ENCODE measurements at places on chromosomes 5 and 9.

- no peak overlapping the region for H3K4me3 ChIP-seq
- H3K27ac ChIP-seq = no peak overlapping the region
- DNase-seq = no peak
- no peaks in the 10 kb centered on the region for H3K27me3 ChIP-seq
- peaks cover 12% of the 10 kb centered on the region for H3K4me1 ChIP-seq
These were observed 129.4 kb downstream of the LPAR1 start for GRCh38 chr9:110908894-110909293.

DNA sequence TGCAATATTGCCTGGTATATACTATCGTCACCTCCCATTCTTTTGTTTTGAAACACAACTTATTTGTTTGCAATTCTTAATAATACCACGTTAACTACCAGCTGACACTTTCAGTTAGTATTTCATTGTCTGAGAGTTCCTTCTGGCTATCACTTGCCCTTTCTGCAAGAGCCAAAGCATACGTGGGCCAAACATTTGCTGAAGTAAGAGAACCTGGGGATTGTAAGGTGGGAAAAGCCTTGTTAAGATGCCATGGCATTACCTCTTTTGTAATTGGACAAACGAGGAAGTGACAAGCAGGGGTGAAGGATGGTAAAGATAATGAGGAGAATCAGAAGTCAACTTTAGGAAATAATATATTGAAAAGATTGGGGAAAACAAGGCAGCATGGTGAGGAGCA lies 47.7 kb downstream of the FYB1 start:
- no peaks in the 10 kb centered on the region for H3K27me3 ChIP-seq
- no peaks in the 10 kb centered on the region for H3K36me3 ChIP-seq
- DNase-seq = no peak
- no peak overlapping the region for H3K4me3 ChIP-seq
- no peak overlapping the region for H3K27ac ChIP-seq
- peaks cover 10% of the 10 kb centered on the region for H3K4me1 ChIP-seq

GRCh38 chr5:68233075-68233474 lies 17.5 kb downstream of the PIK3R1 start:
- DNase-seq = no peak
- peaks cover 29% of the 10 kb centered on the region for H3K4me1 ChIP-seq
- H3K27me3 ChIP-seq = no peaks in the 10 kb centered on the region
- no peak overlapping the region for H3K27ac ChIP-seq

- H3K27me3 ChIP-seq = no peaks in the 10 kb centered on the region
- H3K36me3 ChIP-seq = no peaks in the 10 kb centered on the region
- no peak for DNase-seq
- peaks cover 29% of the 10 kb centered on the region for H3K4me1 ChIP-seq
These were observed 96.5 kb downstream of the PBX3 start for GRCh38 chr9:125843646-125844045.

GRCh38 chr5:16666883-16667398 lies 50.1 kb upstream of the RETREG1 start:
- H3K36me3 ChIP-seq = peaks cover 31% of the 10 kb centered on the region
- no peak for DNase-seq
- H3K4me1 ChIP-seq = no peaks in the 10 kb centered on the region

GRCh38 chr5:129027260-129027659 lies 62.0 kb downstream of the SLC27A6 start:
- peaks cover 2% of the 10 kb centered on the region for H3K4me1 ChIP-seq
- H3K27ac ChIP-seq = no peak overlapping the region
- no peak overlapping the region for H3K4me3 ChIP-seq
- no peaks in the 10 kb centered on the region for H3K27me3 ChIP-seq

DNA sequence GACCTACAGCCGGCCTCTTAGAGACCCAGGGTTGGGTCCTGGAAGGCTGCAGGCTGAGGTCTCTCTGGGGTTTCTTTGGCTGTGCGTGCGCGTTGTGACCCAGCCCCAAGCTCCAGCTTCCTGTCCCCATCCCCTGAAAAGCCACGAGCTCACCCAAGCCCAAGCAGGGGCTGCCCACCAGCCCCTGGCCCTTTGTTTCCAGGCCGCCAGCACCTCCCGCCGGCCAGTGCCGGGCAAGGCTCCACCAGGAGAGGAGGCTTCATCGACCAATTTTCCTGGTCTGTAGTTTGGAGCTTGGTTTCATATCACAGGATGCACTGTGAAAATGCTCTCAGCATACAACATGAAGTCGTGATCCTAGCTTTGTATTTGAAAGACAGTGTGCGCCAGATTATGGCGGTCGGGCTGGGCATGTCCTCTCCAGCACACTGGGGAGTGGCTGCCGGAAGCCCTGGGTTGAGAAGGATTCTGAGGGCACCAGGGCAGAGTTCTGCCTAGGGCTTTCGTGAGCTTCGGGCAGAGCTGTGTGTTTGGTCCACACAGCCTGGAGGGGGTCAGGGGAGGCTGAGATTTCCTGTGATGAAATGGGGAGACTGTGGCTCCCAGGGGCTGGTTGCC lies 78.6 kb downstream of the COL5A1 start:
- H3K27me3 ChIP-seq = no peaks in the 10 kb centered on the region
- no peak overlapping the region for H3K4me3 ChIP-seq
- H3K36me3 ChIP-seq = no peaks in the 10 kb centered on the region
- no peak for DNase-seq

- no peaks in the 10 kb centered on the region for H3K27me3 ChIP-seq
- H3K36me3 ChIP-seq = no peaks in the 10 kb centered on the region
- no peak overlapping the region for H3K4me3 ChIP-seq
- H3K4me1 ChIP-seq = no peaks in the 10 kb centered on the region
- no peak overlapping the region for H3K27ac ChIP-seq
These were observed 274.4 kb downstream of the MARCHF11 start for GRCh38 chr5:15904899-15905830.

- DNase-seq = peak; percentile 54
- H3K27me3 ChIP-seq = peaks cover 6% of the 10 kb centered on the region
- H3K36me3 ChIP-seq = peaks cover 2% of the 10 kb centered on the region
- peak within 1 kb of the TSS; percentile 79 for H3K4me3 ChIP-seq
These were observed at the start of gene SLC1A3 for GRCh38 chr5:36606428-36607113. Gene SLC1A3, plus strand, starts transcription at chr5:36606606. Its CDS starts 1,818 bp downstream, at chr5:36608424.

DNA sequence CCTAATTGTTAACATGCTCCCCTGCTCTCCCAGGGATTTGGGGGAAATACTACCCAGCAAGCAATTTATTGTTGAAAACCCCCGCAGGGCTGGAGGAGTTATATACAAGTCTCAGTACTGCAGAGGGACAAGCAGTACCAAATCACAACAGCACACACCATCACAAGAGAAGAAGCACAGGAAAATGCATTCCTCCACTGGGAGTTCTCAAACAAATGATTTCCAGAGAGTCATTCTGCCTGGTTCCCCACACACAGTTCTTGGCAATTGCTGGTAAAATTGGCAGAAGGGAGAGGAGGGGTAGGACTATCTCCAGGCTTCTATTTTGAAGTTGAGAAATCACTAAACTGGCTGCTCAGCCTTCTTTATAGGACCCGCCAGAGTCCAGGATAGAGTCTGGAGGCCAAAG lies 16.8 kb downstream of the SIL1 start:
- H3K4me1 ChIP-seq = peaks cover 15% of the 10 kb centered on the region
- no peak for DNase-seq
- no peak overlapping the region for H3K4me3 ChIP-seq
- no peaks in the 10 kb centered on the region for H3K36me3 ChIP-seq

- H3K36me3 ChIP-seq = no peaks in the 10 kb centered on the region
- H3K27me3 ChIP-seq = peaks cover 33% of the 10 kb centered on the region
- DNase-seq = no peak
- no peak overlapping the region for H3K4me3 ChIP-seq
- no peak overlapping the region for H3K27ac ChIP-seq
These were observed 13.1 kb downstream of the PALM2AKAP2 start for GRCh38 chr9:109792951-109793546.

GRCh38 chr9:124793015-124793541 lies 16.1 kb downstream of the OLFML2A start:
- H3K27me3 ChIP-seq = no peaks in the 10 kb centered on the region
- DNase-seq = no peak
- H3K4me3 ChIP-seq = no peak overlapping the region
- no peaks in the 10 kb centered on the region for H3K36me3 ChIP-seq

DNA sequence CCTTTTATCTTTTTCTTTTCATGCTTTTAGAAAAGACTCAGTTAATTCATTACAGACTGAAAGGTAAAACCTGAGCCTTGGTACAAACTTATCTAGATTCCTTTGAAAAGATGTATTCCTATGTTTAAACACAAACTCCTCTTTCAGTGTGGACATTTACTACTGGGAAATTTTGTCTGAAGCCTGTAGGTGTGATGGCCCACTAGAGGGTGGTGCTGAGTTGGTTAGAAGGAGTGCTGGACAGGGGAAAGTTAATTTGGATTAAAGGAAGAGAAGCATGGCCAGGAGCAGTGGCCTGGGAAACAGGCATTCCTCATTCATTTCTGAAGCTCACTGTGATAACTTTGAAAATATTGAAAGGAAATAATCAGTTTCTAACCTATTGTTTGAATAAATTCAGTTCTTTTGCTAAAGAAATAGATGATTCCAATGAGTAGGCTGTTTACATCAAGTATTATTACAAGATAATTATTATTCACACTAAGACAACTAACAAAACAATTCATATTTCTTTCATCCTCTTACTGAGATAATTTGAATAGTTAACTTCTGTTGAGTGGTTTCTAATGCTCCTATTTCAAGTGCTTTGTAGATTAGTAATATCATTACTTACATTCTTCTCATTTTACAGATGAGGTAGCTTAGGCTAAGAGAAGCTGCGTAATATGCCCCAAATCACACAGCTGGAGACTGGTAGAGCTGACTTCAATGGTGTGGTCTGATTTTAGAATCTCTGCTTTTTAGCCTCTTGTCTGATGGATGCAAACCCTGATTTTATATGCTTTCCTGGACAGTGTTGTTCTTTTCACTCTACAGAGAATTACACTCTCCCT lies 150.9 kb downstream of the ADGRV1 start:
- no peaks in the 10 kb centered on the region for H3K27me3 ChIP-seq
- H3K4me1 ChIP-seq = peaks cover 6% of the 10 kb centered on the region
- DNase-seq = peak; percentile 10

- H3K4me3 ChIP-seq = no peak overlapping the region
- H3K27me3 ChIP-seq = no peaks in the 10 kb centered on the region
- no peaks in the 10 kb centered on the region for H3K4me1 ChIP-seq
These were observed 120.2 kb downstream of the KIAA0825 start for GRCh38 chr5:94498199-94498598.

DNA sequence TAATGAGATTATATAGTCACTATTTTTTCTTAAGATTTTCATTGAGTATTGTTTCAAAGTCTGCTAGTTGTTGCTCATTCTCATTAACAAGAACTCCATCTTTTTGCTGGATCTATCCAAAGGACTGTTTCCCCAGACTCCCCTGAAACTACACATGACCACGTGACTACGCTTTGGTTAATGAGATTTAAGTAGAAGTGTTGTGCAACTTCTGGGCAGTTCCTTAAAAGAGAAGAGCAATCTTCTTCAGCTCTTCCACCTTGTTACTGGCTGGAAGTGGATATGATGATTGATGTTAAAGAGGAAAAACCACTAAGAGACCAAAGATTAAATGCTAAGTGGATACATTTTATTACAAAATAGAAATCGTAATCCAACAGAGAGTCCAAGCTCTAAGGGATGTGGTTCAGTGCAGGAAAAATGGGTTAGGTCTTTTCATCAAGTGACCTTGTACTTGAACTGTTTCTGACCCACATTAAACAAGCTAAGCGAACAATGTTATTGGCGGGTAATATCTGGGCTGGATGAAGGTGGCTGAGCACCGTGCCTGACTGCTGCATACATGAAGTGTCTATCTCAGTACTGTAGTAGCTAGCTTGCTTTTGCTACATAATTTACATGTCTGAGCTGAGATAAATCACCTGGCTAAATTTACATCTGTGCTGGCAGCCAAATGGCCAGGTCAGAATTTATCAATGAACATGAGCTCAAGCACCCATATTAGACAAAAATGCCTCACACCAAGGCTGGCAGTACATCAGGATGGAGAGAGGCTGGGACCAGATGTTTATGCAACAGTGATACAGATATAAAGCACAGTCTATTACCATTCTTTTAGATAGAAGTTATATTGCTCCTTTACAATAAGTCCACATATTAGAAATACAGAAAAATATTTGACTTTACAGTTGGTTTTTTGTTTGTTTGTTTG lies 7.5 kb upstream of the CTNNAL1 start:
- no peak for DNase-seq
- H3K4me3 ChIP-seq = no peak overlapping the region
- peaks cover 10% of the 10 kb centered on the region for H3K4me1 ChIP-seq
- peaks cover 7% of the 10 kb centered on the region for H3K36me3 ChIP-seq
- no peaks in the 10 kb centered on the region for H3K27me3 ChIP-seq

GRCh38 chr5:21680196-21680595 lies 1172.9 kb downstream of the CDH12 start:
- no peak overlapping the region for H3K4me3 ChIP-seq
- no peaks in the 10 kb centered on the region for H3K27me3 ChIP-seq

DNA sequence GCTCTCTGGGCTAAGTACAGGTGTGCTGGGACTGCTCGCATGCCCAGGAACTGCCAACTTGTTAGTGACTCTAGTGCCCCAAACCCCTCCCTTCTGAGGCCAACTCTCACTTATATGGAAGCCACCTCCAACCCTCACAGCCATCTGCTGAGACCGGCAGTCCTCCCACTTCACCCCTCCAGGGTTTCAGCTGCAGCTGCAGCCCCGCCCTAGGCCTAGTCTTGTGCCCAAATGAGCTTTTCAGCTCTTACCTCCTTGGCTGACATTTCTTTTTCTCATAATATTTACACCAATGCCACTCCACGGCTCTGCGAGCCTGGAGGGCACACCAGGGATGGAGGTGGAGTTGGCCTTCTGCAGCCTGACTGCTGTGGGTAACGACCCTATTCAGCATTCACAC lies 166.6 kb downstream of the ROR2 start:
- H3K27ac ChIP-seq = no peak overlapping the region
- DNase-seq = no peak
- H3K36me3 ChIP-seq = peaks cover 6% of the 10 kb centered on the region
- peaks cover 23% of the 10 kb centered on the region for H3K4me1 ChIP-seq
- no peak overlapping the region for H3K4me3 ChIP-seq
- no peaks in the 10 kb centered on the region for H3K27me3 ChIP-seq

DNA sequence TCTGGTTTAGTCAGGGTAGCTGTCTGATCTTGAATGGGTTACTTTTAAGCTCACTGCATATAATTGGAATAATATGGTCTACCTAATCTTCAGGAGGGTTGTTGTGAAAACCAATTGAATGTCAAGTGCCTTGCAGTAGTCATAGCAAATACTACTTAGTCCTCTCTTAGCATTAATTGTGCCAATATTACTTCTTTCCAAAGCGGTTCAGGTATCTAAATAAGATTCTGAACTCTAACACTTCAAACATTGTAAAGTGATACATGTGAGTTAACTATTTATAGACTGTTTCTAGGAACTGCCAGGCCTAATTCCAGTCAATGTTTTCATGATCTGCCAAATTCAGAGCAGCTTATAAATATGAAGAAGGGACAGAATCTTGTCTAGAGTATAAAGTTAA lies 140.2 kb downstream of the SH3GL2 start:
- H3K27me3 ChIP-seq = no peaks in the 10 kb centered on the region
- H3K4me1 ChIP-seq = no peaks in the 10 kb centered on the region
- no peak for DNase-seq
- H3K4me3 ChIP-seq = no peak overlapping the region
- no peak overlapping the region for H3K27ac ChIP-seq

All from progenitor cell of endocrine pancreas (in vitro differentiated cells).